ENCODE measurements at places on chromosomes 4 and X. TPM values are rescaled to one million over a fixed set of nuclear protein-coding genes. Genes with fewer than 3 reads are reported as not detected.

GAB3 gene
- 0.69 TPM for total RNA-seq

ANKRD50 gene
- total RNA-seq, result 16.5 TPM

ZNF141 gene
- 0.17 TPM for total RNA-seq

ZCCHC18 gene
- not detected for total RNA-seq

RAB40A gene
- not detected for total RNA-seq

DIPK2B gene
- total RNA-seq, result not detected

DNAAF6 gene
- total RNA-seq, result not detected

DNA sequence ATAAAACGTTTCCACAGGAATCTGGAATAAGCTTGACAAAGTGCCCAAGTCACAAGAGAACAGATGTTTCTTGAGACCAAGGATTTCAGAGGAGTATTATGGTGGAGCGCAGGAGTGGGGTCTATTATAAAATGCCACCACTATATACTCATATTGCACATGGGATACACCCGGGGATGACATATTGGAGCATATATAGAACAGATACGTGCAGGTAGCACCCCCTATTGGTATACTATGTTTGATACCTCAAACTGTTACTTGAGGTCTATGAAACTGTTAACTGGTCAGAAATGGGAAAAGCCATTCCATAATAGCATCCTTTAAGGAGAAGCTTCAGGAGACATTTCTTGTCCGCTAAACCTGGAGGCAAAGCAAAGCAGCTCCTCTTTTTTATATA, 86.0 kb downstream of the PCYT1B start:
- H3K27ac ChIP-seq, result no peak overlapping the region
- no peaks in the 10 kb centered on the region for H3K27me3 ChIP-seq
- H3K4me1 ChIP-seq, result no peaks in the 10 kb centered on the region
- H3K36me3 ChIP-seq, result no peaks in the 10 kb centered on the region
- H3K4me3 ChIP-seq, result no peak overlapping the region
- peak; percentile 6 for DNase-seq

DNA sequence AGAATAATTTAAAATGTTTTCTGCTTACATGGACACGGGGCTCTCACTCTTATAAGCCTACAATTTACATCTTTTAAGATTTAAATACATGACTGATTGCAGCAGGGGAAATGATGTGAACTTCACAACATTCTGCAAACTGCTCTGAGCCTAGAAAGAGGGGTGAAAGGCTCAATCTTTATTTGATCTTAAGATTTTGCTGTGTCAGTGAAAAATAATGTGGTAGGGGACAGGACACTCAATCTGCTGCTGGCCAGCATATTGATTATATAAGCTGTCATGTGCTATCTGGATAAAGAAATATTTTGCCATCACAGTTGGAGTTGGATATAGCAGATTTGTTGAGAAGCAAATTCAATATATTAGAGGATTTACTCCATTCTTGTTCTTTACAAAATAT, 2210.5 kb downstream of the PCDH7 start:
- H3K27ac ChIP-seq, result no peak overlapping the region
- no peaks in the 10 kb centered on the region for H3K27me3 ChIP-seq
- no peaks in the 10 kb centered on the region for H3K4me1 ChIP-seq
- no peak for DNase-seq
- H3K36me3 ChIP-seq, result no peaks in the 10 kb centered on the region
- no peak overlapping the region for H3K4me3 ChIP-seq

DNA sequence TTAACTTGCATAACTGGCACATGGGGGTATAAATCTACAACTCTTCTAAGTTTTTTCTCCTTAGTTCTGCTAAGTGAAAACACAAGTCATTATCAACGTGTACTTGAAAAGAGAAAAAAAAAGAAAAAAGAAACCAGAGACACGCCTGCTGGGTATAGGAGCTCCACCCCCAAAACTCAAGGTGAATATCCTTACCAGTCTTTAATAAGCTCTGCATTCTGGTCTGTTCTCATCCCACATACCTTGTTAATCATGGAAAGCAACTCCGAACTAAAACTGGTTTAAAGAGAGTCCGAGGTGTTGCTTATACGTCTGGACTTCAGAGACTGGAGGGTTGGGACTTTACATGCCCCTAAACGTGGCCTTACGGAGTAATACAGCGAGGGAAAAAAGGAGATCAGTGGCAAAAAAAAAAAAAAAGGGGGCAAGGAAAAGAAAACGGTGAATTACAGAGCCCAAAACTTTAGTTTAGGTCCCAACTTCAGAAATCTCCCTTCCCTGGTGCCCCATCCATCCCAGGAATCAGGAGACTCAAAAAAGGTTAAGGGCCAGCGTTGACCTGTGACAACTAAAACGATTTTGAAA, 1.0 kb downstream of the PGRMC2 start:
- H3K36me3 ChIP-seq, result no peaks in the 10 kb centered on the region
- peak overlapping the region; percentile 50 for H3K27ac ChIP-seq
- peak; percentile 22 for DNase-seq
- no peaks in the 10 kb centered on the region for H3K27me3 ChIP-seq
- H3K4me3 ChIP-seq, result peak overlapping the region; percentile 74

GRCh38 chr4:40782876-40783275, 33.1 kb downstream of the NSUN7 start:
- no peaks in the 10 kb centered on the region for H3K4me1 ChIP-seq
- no peak overlapping the region for H3K4me3 ChIP-seq
- DNase-seq, result no peak
- H3K27me3 ChIP-seq, result no peaks in the 10 kb centered on the region
- no peak overlapping the region for H3K27ac ChIP-seq
- no peaks in the 10 kb centered on the region for H3K36me3 ChIP-seq

DNA sequence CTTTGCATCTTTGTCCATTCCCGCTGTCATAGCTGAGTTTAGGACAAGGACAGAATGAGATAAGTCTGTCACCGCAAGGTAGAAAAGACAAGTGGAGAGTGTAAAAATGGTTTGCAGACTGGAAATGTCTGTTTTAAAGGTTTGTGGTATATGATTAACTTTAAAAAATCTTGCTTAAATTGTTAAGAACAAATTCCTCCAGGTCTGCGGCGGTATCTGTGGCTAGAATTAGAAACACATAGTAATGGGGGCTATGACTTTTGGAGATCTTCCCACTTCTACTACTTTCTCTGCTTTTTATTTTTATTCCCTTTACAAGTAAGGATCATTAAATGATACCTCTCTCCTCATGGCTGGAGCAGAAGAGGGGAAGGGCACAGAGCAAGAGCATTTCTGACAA, 92.2 kb downstream of the MID1IP1 start:
- no peaks in the 10 kb centered on the region for H3K36me3 ChIP-seq
- H3K27ac ChIP-seq, result no peak overlapping the region
- H3K27me3 ChIP-seq, result no peaks in the 10 kb centered on the region
- DNase-seq, result no peak
- H3K4me3 ChIP-seq, result no peak overlapping the region

- no peak for DNase-seq
- H3K4me1 ChIP-seq, result no peaks in the 10 kb centered on the region
- no peak overlapping the region for H3K4me3 ChIP-seq
- no peaks in the 10 kb centered on the region for H3K27me3 ChIP-seq
- H3K27ac ChIP-seq, result no peak overlapping the region
Observed at GRCh38 chrX:19361701-19362100, 18.0 kb downstream of the PDHA1 start.

DNA sequence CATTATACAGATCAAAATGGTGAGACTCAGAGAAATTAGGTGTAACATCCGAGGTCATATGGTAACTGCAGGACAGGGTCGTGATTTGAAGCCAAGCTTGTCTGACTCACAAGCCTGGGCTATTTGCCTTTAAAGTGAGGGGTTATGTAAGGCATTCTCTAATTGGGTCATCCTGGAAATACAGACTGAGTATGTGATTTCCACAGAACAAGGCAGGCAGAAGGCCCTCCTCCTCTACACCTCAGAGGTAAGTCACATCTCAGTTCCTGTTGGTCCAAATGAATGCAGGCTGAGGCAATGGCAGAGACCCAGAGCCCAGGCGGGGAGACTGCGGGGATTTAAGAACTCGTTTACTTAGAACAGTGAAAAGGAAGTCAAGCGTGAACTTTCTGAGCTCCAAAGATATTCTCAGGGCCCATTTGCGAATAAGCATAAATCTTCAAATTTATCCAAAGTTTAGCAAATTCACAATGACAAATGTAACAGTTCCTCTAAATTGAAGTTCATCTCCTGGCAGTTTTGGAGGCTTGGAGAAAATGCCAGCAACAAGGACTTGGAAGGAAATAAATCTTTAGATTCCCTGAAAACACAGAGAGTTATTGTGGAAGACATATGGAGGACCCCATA, 153.3 kb downstream of the LDB2 start:
- H3K4me3 ChIP-seq, result no peak overlapping the region
- H3K4me1 ChIP-seq, result no peaks in the 10 kb centered on the region
- H3K27ac ChIP-seq, result no peak overlapping the region
- H3K27me3 ChIP-seq, result no peaks in the 10 kb centered on the region
- DNase-seq, result no peak
- no peaks in the 10 kb centered on the region for H3K36me3 ChIP-seq

DNA sequence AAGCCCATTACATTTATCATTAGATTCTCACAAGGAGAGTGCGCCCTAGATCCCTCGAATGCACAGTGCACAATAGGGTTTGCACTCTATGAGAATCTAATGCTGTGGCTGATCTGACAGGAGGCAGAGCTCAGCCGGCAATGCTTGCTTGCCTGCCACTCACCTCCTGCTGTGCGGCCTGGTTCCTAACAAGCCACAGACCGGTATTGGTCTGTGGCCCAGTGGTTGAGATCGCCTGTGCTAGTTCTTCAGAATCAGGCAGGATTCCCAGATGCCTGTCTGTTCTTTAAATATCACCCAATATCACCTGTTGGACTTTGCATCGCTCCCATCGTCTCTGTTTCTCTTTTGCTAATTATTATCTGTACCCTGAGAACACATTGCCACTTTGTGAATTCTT, 14.0 kb downstream of the DSPP start:
- H3K27ac ChIP-seq, result no peak overlapping the region
- DNase-seq, result no peak
- no peak overlapping the region for H3K4me3 ChIP-seq
- H3K36me3 ChIP-seq, result no peaks in the 10 kb centered on the region
- no peaks in the 10 kb centered on the region for H3K4me1 ChIP-seq

GRCh38 chr4:73885574-73886267, 16.5 kb downstream of the CXCL1 start:
- no peaks in the 10 kb centered on the region for H3K27me3 ChIP-seq
- no peaks in the 10 kb centered on the region for H3K4me1 ChIP-seq
- H3K27ac ChIP-seq, result no peak overlapping the region
- no peak for DNase-seq

DNA sequence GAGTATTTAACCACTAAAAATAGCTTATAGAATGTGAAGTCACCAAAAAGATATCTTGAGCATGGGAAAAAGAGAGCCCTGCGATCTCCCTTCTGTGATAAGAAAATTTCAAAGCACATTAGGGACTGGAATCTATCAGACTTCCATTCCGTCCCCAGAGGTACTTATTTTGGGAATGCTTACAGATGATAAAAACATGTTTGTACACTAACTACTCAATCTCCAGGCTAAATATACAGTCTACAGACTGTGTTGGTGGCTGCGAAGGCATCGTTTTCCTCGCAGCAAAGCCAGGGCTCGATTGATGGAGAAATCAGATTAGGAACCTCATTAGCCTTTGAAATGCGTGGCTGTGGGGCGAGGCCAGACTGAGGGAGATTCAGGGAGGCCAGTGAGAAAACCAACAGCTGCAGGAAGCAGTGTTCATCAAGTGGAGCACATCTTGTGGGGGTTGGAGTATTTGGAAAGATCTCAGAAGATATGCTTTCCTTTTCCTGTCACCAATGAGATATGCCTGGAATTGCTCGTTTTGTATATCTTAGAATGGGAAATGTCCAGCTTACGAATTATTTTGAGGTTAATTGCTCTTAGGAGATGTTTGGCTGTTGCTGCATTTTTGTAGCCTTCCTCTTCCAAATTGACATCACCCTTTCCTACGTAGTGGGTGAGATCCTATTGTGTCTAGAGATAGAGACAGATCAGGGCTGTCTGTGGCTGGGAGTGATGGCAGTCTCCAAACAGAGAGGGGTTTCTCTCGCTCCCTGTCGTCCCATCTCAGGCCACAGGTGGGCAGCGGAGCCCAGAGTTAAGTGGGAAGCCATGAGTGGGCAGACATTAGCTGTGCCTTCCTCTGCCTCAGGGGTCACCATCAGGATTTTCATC, 224.9 kb upstream of the FAT1 start:
- H3K36me3 ChIP-seq, result no peaks in the 10 kb centered on the region
- H3K27me3 ChIP-seq, result no peaks in the 10 kb centered on the region
- H3K4me1 ChIP-seq, result peaks cover 52% of the 10 kb centered on the region

DNA sequence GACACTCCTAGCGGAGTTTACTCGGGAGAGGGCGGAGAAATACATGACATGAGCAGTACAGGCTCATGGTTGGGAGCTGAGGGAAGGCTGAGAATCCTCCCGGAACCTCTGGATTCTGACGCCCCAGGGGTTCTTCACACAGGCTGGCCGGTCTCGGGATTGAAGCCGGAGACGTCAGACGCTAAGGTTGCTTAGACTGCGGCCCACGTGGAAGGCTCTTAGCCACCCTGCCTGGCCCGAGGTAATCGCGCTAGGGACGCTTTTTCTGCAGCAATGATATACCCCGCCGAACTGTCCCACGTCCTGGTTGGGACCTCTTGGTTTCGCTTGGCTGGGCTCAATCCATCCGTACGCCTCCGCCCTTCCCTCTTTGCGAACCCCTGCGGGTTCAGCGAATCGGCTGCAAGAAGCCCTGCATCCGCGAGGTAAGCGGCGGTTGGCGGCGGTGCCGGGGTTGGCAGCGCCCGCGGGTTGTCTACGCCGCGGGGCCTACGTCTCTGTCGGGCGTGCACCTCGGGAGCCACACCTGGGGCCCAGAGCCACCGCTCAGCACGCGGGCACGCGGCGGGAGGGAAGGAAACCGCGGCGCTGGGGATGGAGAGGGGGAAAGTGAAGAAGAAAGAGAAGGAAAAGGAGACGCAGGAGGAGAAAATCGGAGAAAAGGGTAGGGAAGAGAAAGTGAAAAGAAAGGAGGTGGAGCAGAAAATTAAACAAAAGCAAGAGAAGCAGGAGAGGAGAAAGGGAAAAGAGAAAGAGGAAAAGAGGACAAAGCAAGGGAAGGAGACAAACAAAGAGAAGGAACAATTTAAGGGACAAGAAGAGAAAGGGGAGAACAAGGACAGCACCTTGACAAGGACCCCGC, at the start of gene ARL9:
Gene ARL9, plus strand, starts transcription at position 523 of the 862 bp plus-strand sequence. Its CDS starts 72 bp downstream, at position 595.
- H3K27ac ChIP-seq, result no peak within 1 kb of the TSS
- H3K4me1 ChIP-seq, result no peaks in the 10 kb centered on the region

- no peak for DNase-seq
- no peaks in the 10 kb centered on the region for H3K4me1 ChIP-seq
- no peaks in the 10 kb centered on the region for H3K36me3 ChIP-seq
- no peak overlapping the region for H3K27ac ChIP-seq
- H3K4me3 ChIP-seq, result no peak overlapping the region
Observed at GRCh38 chrX:144717682-144718081, 529.6 kb upstream of the SPANXN1 start.

DNA sequence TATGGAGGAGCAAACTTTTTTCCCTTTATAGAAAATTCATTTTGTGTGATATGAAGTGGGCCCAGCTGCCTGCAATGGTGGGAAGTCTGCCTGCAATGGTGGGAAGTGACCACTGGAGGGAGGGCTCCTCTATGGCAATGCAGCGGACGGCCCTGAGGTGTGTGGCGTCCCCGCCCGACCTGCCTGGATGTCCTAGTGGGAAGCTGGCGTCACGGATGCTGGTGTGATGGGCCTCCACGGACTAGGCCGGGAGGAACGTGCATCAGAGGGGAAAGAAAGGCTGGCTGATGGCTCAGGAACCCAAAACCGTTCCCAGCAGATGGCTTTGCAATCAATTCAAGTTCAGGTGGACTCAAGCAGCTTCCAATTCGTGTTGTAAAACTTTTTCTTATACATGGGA, 177.9 kb downstream of the AFAP1 start:
- H3K27me3 ChIP-seq, result no peaks in the 10 kb centered on the region
- H3K4me1 ChIP-seq, result no peaks in the 10 kb centered on the region
- H3K36me3 ChIP-seq, result peaks cover 3% of the 10 kb centered on the region
- no peak overlapping the region for H3K4me3 ChIP-seq
- peak; percentile 32 for DNase-seq

GRCh38 chr4:163693776-163694175, 199.3 kb downstream of the TMA16 start:
- H3K36me3 ChIP-seq, result no peaks in the 10 kb centered on the region
- H3K4me1 ChIP-seq, result peaks cover 22% of the 10 kb centered on the region
- DNase-seq, result no peak
- H3K4me3 ChIP-seq, result peak overlapping the region; percentile 23

Measured in HCT116 (cell line).